ENCODE measurements at places on chromosomes 12 and 14.

DNA sequence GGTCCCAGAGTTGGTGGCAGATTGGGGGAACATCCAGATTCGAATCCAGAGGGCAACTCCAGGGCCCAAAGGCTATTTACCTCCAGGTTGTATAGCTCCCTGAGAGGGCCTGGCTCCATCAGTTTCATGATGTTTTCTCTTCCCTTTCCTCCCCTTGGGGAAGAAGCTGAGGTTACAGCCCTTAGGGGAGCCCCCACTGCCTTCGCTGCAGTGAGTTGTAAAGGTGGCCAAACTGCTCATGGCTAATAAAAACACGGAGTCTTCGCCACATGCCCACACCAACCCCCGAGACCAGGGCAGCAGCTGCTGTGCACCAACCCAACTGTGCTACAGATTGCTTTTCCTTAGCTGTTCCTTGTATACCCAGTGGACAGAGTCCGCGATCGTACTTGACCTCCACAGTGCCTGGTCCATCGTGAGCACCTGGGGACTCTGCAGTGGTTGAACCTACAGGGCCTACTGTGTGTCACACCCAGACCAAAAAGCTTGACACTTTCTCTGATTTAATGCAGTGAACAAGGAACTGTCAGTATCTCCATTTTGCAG, 20.9 kb downstream of the GALNT16 start:
- no peak for DNase-seq

DNA sequence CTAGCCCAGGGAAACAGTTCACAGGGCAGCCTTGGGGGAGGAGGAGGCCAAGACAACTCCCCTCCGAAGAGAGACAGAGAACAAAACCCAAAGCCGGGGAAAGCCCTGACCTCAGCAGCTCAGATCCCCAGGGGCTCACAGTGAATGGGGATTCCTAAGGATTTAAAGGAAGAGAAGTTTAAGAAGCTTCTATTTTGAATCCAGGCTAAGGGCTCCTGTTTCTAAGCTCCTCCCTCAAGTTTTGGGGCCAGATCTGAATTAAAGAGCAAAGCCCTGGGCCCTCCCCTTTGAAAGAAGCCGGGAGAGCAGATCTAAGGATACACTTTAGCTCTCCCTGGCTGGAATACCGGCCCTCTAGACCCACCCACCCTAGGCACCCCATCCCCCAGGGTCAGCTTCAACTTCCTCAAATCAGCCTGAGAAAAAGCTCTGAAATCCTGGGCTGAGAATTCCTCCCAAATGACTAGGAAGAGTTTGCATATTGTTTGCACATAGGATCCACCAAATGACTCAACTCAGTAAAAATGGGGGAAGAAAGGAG, 3.9 kb downstream of the KDM2B start:
- DNase-seq, result no peak

- peak; percentile 24 for DNase-seq
These were observed at the start of gene RIN3 for GRCh38 chr14:92513204-92513965. TSS of gene RIN3 (plus strand) at chr14:92513781. CDS start at chr14:92513933, 152 bp downstream.

DNA sequence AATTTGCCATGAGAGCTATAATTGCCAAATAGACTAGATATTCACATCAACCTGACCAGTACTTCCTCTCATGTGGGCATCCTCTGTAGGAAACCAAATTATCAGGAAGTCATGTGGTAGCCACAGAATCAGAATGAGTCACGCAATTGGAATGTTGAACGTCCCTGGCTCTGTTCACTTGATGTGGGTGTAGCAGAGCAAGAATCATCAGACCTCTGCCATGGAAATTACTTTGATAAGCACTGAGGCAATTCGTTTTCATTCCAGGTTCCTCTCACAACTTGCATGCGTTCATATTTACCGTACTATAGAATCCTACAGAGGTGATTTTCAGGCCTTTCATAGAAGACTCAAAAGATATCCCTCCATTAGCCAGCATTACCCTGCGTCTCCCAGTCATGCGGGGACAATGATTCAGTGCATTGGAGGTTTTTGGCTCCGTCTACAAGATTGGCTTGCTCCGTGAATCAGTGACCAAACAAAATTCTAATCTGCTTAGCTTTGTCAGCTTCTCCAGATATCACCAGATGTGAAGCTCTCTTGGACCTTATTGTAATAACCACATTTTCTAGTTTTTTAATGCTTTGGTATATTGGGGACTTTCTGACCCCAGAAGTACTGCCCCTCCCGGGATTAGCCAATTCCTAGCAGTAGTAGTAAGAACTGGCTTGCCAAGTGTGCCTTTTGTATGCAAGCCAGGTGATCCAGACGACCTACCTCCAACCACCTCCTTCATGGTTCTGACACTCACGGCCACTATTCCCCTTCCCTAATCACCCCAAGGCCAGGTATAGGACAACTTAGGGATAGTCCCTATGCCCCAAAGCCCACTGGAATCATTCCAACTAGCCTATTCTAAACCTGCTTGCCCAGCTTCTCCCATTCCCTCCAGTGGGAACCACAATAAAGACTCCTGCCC, 133.4 kb downstream of the KICS2 start:
- no peak for DNase-seq

DNA sequence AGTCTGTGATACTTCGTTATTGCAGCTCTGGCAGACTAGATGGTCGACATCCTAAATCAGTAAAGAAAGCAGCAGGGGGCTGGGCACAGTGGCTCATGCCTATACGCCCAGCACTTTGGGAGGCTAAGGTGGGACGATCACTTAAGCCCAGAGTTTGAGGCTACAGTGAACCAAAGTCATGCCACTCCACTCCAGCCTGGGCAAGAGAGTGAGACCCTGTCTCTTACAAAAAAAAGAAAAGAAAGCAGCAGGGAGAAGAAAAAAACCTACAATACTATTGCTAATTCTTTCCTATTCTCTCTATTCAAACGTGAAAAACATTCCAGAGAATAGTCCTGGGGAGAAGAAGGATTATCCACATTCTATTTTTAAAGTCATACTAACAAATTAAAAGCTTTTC, 79.5 kb downstream of the DCAF5 start:
- DNase-seq, result no peak

- DNase-seq, result no peak
These were observed 737.6 kb downstream of the SLC16A7 start for GRCh38 chr12:60333461-60333860.
